ENCODE measurements at places on chromosomes 2 and 18. TPM values are rescaled to one million over a fixed set of nuclear protein-coding genes. Genes with fewer than 3 reads are reported as not detected.

BIN1 gene
- 17.3 TPM for polyA plus RNA-seq

LIPG gene
- polyA plus RNA-seq: 0.30 TPM

DSC3 gene
- polyA plus RNA-seq: 0.01 TPM

PAIP2B gene
- polyA plus RNA-seq: 0.16 TPM

VAPA gene
- 420 TPM for polyA plus RNA-seq

CD207 gene
- polyA plus RNA-seq: 0.03 TPM

COL6A3 gene
- 316 TPM for polyA plus RNA-seq

GRCh38 chr2:20599861-20600461, 50.9 kb downstream of the HS1BP3 start:
- H3K27ac ChIP-seq: no peak overlapping the region
- no peaks in the 10 kb centered on the region for H3K36me3 ChIP-seq

DNA sequence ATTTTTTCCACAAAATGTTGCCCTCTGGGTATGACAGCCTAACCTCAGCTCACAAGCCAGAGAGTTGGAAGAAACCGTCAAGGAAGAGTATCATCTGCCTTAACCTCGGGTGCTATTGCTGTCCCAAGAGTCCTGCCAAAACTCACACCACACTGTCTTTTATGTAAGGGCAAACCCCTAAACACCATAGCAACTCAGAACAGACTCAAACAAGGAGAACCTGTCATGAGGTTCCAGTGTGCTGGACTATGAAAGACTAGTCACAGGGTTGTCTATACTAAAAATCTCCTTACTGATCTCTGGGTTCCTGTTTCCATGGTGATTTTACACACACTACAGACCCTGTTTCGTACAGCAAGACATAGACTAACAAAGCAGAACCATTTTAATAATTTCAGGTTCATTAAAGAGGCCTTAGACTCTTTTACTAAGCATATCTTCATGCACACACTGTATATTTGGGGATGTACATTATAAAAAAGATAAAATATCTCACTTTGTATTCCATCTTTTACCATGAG, 159.8 kb downstream of the PKP4 start:
- H3K27ac ChIP-seq: no peak overlapping the region
- no peak overlapping the region for H3K4me3 ChIP-seq
- no peaks in the 10 kb centered on the region for H3K4me1 ChIP-seq
- H3K36me3 ChIP-seq: peaks cover 2% of the 10 kb centered on the region
- no peaks in the 10 kb centered on the region for H3K27me3 ChIP-seq

- no peaks in the 10 kb centered on the region for H3K27me3 ChIP-seq
- H3K4me1 ChIP-seq: no peaks in the 10 kb centered on the region
- DNase-seq: no peak
- no peaks in the 10 kb centered on the region for H3K36me3 ChIP-seq
- H3K27ac ChIP-seq: no peak overlapping the region
These were observed 76.3 kb upstream of the DAPL1 start for GRCh38 chr2:158718851-158719250.

- DNase-seq: no peak
- H3K36me3 ChIP-seq: no peaks in the 10 kb centered on the region
- H3K4me3 ChIP-seq: no peak overlapping the region
These were observed 1068.4 kb downstream of the LRP1B start for GRCh38 chr2:141062443-141062842.

Data from fibroblast of lung (primary cell).